ENCODE measurements at places on chromosomes 4 and X.

DNA sequence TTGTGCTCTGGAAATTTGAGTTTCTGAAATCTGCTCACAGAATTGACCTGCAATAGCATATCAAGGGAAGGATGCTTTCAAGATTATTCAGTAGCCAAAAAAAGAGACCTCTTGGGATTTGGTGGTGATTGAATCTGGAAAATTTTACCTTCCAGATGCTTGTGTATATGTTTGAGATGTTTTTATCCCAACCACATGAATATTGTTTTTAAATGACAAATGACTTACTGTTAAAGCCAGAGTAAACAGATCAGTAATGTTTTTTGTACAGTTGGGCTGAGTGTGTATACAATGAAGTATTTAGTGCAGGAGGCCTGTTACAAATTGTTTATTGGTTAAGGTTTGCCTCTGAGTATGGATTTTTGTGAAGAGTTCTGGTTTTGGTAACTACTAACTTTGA, 126.5 kb downstream of the CBR4 start:
- DNase-seq = peak; percentile 62

DNA sequence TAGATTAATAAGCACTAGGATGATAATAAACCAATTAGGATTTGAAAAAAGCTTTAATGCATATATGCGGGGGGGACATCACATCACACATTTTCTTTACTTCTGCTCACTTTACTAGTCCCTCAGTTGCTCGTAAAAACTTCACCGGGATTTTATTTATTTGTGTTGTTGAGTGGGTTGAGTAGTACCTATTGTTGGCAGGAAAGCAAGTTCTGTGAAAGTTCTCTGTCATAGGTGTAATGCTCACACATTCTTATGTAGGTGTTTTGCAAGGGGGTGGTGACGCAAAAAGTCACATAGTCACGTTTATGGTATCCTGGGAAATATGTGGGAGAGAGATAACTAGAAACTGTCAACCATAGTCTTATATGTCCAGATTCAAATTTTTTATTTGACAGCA, 65.3 kb downstream of the PDLIM5 start:
- no peak for DNase-seq

GRCh38 chr4:100421361-100421978, 96.4 kb downstream of the EMCN start:
- DNase-seq = no peak

DNA sequence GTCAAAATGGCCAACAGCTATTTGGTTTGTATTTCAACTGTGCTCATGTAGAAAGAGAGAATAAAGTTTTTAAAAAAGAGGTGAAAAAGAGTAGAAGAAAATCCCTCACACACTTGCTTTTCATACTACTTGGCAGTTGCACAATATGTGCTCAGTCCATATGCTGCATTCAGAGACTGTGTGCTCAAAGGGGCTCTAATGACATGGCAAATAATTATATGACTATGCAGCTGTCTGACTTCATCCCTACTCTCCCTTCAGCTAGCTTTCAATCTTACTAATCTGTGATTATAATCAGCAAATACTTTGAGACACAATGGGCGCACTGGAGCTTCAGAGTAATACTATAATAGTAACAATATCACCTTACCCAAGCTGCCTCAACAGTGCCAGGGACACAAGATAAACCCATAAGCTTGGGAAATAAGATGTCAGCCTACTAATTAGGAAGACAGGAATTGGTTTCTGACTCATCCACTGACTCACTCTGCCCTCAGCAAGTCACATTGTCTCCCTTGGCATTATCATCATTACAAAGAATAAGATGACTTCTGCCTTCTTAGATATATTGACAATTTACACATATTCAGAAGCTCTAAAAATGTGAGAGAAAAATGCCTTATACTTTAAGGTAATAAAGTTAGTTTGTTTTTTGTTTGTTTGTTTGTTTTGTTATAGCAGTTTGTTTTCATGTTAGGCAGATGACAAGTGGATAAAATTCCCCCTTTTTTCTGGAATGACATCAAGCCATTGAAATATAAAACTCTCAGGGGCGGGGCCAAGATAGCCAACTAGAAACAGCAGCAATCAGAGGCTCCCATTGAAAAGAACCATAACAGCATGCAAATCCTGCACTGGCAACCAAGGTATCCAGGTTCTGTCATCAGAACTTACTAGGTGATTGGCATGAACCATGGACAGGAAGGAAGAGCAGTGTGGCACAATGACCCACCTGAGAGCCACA, 311.6 kb downstream of the FAM133A start:
- no peak for DNase-seq

DNA sequence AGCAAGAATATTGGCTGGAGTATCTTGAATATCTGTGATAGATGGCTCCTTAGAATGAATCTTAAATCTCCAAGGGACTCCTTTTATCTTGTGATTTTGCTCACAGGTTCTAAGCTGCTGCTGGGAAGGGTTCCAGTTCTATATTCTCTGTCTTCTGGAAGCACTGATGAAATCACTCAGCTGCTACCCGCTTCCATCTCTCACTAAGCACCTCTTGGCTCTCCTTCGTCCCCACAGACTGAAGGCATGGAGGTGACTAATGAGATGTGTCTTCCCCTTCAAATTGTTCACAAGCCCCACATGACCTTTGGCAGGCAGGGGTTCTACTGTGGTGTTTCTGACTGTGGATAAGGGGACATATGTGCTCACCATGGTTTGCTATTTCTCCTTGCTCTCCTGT, 75.9 kb downstream of the C4orf51 start:
- no peak for DNase-seq

DNA sequence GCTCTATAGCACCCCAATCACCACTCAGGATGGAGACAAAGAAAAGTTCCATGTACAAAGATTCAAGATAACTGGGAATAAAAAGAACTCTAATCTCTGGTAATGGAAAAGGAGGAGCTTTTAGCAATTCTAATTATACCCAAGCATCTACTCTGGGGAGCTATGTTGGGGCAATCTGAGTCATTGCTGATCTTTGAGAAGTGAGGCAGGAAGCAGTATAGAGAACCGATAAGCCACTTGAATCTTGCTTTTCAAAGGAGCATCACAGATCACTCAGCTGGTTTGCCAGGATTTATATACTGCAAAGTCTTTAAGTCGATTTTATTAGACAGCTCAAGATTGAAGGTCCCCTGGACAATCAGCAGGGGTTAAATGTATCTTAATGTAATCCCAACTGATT, 220.0 kb downstream of the ENOX2 start:
- no peak for DNase-seq

DNA sequence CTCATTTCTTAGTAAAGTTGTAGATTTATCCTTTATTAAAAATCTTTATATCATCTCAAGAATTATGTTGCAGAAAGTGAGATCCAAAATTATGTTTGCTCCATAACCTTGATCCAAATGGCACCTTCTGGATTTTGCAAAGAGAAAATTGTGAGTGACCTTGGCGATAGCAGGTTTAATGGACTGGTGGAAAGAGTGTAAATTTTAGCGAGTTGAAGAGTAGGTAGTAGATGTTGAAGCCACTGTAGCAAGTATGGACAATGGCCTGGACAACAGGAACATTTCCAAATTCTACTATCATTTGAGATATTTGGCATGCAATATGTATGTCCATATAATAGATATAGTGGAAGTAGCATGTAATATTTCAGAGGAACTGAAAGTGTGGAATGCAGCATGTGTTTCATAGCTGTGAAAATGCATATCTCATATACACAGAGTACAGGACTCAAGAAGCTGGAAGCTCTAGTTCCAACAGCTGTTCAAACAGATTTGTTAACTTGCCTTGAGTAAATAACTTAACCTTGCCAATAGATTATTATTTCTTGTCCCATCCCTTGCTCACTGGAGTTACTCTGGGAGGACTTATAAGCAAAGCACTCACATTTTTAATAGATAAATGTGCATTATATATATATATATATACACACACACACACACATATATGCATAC, 152.5 kb upstream of the TLL1 start:
- no peak for DNase-seq

DNA sequence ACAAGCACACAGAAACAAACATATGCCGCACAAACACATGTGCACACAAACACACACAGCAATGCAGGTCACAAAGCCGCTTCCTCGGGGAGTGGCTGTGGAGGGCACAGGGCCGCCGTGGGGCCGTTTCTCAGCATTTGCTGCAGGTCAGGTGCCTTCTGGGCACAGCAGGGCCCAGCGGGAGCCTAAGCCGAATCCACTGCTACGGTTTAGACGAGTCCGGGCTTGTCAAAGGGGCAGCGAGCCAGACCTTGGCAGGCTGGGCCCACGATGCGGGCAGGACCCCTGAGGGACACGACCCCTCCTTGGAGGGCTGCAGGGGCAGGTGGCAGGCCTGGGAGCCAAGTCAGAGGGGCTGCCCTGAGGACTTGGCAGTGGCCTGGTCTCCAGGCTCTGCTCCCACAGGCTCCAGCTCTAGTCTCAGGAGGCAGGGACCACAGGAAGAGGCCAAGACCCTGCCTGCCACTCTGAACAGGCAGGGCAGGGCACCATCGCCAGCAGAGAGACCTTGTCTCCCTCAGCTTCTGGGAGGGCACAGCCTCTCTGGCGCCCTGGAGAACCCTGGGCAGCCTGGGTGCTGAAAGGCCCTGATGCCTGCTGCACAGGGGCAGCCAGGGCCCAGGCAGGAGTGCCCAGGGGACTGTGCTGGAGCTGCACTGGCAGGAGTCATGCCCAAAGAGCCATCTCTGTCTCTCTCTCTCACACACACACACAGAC, 5.5 kb upstream of the ATP2B3 start:
- DNase-seq = no peak

GRCh38 chr4:82044141-82044993, 329.4 kb downstream of the HNRNPD start:
- no peak for DNase-seq

DNA sequence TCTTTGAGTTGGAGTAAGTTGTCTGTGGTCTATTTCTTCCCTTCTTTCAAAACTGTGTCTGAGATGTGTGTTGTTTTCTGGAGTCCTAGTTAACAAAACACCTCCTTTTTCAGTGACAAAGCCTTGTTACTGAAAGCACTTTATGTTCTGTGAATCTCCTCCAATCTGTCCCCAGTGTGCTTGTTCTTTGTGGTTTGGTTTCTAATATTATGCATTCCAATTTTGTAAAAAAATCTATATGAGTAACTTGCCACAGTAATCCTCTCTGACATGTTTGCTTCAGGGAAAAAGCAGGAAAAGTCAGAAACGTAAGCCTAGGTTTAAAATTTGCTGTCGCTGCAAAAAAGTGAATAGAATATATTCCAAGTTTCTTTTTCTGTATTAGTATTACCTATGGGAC, 12.4 kb downstream of the PRRG1 start:
- DNase-seq = no peak

- no peak for DNase-seq
Measured at GRCh38 chr4:55512922-55513571, 33.7 kb downstream of the CLOCK start.

- no peak for DNase-seq
Measured at GRCh38 chrX:19388741-19389140, 45.0 kb downstream of the PDHA1 start.

DNA sequence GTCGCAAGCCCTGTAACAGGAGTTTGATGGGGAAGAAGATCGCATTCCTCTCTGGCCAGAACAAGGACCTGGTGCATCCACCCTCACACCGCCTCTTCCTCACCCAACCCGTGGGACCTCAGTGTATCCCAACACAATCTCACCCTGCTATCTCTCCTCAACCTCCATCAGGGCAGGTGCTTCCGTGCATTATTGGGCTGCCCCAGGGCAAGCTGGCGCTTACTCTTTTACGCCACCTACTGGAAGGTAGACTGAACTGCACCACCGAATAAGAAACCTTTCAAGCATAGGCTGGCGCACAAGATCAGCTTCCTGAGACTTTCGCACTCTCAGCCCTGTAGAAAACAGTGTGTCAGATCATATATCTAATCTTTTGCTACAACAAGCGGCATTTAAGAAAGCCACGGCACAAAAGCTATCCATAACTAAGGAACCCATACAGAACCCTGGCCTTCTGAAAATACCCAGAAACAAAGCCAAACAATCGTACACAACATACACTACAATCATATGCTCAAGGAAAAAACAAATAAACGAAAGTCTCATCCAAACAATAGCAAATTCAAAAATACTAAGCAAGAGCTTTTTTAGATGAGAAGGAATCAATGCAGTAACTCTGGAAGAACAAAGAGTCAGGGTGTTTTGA, 209.3 kb downstream of the UGT8 start:
- DNase-seq = no peak

DNA sequence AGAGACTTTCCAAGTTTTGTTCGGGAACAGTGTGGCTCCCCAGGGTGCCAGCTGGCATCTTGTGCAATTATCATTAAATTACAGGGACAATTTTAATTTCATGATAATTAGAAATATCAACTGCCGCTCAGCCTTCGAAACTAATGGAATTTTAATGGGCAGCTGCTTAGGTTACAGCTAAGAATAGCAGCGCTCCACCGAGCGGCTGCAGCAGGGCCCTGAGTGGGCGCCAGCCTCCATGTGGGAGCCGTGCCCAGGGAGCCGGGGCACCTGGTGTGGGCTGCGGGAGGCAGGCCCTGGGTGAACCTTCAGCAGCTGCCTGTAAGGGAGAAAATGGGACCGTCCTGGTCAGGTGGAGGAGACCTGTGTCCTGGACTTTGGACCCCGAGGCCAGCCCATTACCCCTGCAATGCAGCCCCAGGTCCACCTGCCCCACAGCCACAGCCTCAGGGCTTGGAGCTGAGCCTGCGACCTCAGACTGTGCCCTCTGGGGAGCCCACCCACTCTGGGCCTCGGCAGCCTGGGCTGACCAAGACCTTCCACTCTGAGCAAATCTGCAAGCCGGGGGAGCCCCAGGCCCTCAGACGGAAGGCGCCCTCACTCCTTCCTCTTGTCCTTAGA, 21.1 kb downstream of the MSANTD1 start:
- DNase-seq = no peak

GRCh38 chrX:54909941-54910340, 10.7 kb upstream of the TRO start:
- DNase-seq = no peak

DNA sequence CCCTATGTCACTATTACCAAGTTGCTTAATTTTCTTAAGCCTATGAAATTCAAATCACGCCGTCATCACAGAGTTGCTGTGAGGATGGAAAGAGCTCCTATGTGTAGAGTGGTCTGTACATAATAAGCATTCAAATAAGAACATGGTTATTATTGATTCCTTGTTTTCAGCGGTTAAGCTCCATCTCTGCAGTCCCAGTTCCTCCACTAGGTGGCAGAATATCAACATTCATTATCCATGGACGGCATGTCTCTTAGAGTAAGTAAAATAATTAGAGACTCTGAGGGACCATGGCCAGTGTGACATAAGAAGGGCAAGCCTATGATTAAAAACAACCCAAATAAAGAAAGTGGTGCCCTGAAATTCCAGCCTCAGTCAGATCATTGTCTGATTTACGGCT, 132.5 kb upstream of the NHS start:
- DNase-seq = peak; percentile 7

GRCh38 chr4:71303287-71303686, 35.5 kb upstream of the SLC4A4 start:
- DNase-seq = no peak

DNA sequence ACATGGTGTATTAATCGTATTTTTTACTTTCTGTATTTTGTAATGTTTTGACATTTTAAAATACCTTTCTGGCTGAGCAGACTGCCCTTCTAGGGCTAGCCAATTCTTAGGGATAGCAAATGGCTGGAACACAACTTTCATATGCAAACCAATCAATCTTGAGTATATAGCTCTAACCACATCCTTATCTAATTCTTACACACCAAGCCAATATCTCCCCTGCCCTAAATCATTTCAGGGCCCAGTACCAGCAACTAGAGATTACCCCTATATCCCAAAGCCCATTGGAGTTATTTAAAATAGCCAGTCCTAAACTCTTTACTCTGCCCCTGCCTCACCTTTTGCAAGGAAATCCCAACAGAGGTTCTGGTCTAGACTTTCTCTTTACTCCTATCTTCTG, 58.3 kb downstream of the INTS12 start:
- no peak for DNase-seq

- no peak for DNase-seq
Measured at GRCh38 chrX:17634542-17635207, 102.6 kb upstream of the SCML1 start.
